Progenitor cell of endocrine pancreas (in vitro differentiated cells): ENCODE measurements at places on chromosomes 4 and X.

- DNase-seq = peak; percentile 36
These were observed at the start of gene CXCL6 for GRCh38 chr4:73836373-73837279. Gene CXCL6, plus strand, starts transcription at chr4:73836678. Its CDS starts 73 bp downstream, at chr4:73836751.

- DNase-seq = no peak
These were observed 2.3 kb upstream of the SERPINA7 start for GRCh38 chrX:106040861-106041260.

DNA sequence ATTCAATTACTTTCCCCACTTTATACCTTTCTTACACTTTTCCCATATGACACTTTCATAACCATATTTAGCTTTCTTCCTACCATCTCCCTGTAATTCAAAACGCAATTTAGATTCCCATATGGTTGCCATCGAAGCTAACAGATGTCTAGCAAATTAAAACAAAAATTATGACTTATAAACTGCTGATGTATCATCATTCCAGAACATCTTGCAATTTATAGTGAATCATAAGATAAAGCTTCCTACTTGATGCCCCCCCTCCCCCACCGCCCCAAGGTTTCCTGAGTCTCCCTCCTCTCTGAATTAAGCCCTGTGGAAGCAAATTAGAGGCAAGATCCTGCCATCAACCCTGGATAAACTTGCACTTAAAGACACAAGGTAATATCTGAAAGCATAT, 5.4 kb downstream of the TSPAN5 start:
- DNase-seq = no peak

- DNase-seq = no peak
These were observed 71.6 kb downstream of the GSTCD start for GRCh38 chr4:105780176-105780575.

DNA sequence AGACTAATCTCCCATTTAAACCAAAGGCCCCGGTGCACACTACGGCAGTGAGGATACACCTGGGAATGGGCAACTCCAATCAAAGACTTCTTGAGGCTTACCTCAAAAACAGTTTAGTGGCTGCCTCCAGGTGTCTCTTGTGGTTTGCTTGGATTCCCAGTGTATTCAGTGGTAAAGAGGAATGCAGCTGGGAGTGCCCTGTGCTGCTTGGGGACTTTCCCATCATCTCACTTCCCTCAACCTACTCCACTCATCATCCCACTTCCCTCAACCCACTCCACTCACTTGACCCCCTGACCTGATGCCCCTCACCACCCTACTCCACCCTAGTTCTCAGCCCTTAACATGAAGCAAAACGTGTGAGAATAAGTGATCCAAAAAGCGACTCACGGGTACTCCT, 177.3 kb upstream of the ETNPPL start:
- no peak for DNase-seq

DNA sequence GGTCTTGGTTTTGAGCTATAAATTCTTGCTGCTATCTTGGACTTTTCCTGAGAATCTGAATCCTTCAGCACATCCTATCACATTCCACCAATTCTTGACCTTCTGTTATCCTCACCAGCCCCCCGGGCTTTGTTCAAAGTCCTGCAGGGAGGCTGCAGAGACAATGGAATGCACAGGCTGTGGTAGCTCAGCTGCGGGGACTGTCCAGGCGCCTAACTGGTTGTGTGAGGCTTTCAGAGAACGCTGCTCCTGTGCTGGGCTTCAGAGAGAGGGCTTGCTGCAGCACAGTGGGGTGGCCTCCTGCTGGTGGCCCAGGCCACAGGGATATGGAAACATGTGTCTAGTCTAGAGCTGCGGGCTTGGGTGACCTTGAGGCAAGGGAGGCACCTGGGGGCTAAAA, 196.3 kb upstream of the GATB start:
- peak; percentile 13 for DNase-seq

GRCh38 chrX:16870862-16871815, 977 bp upstream of the RBBP7 start:
- peak; percentile 33 for DNase-seq

DNA sequence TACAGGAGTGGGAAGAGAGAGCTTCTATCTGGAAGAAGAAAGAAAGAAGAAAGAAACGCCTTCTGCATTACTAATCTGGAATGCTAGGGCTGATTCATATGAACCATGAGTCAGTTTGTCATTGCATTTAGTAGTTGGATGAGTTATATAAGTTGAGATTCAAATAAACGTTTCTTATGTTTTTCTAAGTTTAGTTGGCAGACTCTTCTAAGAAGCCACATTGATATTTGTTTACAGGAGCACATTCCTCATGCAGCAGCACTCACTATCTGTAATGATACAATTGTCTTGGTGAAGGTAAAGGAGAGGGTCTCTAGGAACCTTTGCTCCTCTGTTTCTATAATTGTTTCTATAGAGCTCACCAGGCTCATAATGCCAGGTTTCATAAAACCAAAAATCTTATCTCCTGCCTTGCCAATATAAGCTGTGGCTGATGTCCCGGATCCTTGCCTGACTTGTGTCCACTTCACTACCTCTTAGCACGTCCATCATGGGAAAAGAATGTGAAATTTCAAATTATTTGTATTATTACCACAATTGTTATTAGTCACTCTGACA, 39.5 kb downstream of the HOPX start:
- no peak for DNase-seq

GRCh38 chr4:56469489-56470210, 2.2 kb downstream of the SRP72 start:
- no peak for DNase-seq

- no peak for DNase-seq
These were observed 93.8 kb downstream of the GATB start for GRCh38 chr4:151667048-151667447.

DNA sequence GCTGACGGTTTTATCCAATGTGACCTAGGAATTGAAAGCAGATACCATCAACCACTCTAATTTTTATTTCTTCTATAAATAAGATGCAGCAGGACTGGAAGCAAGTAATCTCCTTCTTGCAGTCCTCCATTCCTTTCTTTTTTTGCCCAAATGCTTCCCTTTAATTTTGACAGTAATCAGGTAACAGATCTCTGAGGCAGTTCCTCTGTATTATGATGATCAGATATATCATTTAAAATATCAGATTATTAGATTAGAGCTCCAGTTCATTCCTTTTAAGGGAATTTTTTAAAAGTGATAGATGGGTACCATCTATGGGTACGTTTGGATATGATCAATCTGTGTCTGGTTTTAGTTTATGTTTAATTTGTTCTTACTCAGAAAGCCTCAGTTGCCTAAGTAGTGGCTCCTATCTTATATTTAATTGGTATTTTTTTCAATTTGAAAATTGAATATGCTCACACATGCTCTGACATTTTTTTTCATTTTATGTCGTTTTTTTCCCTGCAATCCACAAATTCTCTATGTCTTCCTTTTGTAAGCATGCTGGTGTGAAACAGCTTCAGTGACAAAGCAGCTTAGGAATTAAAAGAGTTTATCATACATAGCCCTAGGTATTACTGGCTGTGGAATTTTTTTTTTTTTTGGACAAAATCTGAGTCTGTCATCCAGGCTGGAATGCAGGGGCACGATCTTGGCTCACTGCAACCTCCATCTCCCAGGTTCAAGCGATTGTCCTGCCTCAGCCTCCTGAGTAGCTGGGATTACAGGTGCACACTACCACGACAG, 73.7 kb upstream of the ANK2 start:
- no peak for DNase-seq
